GM12892 (cell line): ENCODE measurements at places on chromosomes 1 and 21.

GRCh38 chr1:115296981-115297380 lies 41.1 kb downstream of the NGF start:
- no peak for DNase-seq

GRCh38 chr1:119364640-119365039 lies 3.9 kb upstream of the HAO2 start:
- no peak for DNase-seq

GRCh38 chr21:45032977-45033710 lies 41.2 kb upstream of the ADARB1 start:
- DNase-seq = no peak

DNA sequence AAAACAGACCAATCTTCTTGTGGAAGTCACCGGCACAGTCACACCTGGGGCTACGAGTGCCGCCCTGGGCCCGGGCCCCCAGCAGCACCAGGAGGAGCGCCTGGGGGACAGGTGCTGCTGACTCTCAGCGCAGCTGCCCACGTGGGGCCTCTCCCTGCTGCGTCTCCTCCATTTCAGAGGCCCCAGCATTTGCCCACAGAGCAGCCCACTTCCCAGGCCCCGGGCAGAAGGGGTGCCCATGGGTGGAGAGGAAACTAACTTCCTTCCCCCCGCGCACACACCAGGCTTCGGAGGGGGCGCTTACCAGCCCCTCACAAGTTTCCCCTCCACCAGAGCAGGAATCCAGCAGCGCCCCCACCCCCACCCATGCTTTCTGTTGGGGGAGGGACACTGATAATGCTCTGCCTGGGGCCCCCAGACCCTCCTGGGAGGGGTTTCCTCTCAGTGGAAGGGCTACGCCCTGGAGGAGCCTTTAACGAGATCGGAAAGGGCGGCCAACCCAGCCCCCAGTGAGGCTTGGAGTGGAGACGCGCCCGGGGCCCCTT lies 440 bp downstream of the TNFRSF25 start:
- no peak for DNase-seq

GRCh38 chr1:46303872-46304326 lies 401 bp downstream of the UQCRH start:
- DNase-seq = no peak

DNA sequence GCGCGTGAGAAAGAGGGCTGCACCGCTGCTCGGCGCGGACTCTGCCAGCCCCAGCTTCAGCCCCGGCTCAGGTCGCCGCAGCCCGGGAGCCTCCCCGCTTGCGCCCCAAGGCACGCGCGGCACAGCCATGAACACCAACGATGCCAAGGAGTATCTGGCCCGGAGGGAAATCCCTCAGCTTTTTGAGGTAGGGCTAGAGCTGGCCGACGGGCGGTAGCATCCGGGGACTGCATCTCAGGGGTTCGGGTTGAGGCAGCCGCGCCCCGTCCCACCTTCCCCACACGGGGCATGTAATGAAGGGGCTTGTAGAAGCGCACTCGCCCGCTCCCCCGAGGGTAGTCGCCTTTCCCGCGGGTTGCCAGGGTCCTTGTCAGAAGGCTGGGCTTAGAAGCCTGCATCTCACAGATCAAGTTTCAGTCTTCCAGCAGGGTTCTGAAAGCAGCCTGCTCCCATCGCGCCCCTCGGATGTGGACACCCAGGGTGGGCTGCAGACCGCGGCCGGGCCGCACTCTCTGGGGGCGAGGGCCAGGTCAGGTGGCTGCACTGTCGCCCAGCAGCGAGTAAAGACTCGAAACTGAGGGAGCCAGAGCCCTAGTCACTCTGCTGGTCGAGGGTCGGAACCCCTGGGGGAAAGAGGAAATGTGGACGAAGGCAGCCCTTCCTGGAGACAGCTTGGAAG lies 507 bp downstream of the AK5 start:
- peak; percentile 29 for DNase-seq

GRCh38 chr1:117286145-117286544 lies 75.4 kb upstream of the VTCN1 start:
- DNase-seq = no peak

GRCh38 chr21:17911628-17912027 lies 92.5 kb upstream of the C21orf91 start:
- no peak for DNase-seq

- DNase-seq = no peak
These were observed 17.1 kb downstream of the SPRTN start for GRCh38 chr1:231355171-231355570.

DNA sequence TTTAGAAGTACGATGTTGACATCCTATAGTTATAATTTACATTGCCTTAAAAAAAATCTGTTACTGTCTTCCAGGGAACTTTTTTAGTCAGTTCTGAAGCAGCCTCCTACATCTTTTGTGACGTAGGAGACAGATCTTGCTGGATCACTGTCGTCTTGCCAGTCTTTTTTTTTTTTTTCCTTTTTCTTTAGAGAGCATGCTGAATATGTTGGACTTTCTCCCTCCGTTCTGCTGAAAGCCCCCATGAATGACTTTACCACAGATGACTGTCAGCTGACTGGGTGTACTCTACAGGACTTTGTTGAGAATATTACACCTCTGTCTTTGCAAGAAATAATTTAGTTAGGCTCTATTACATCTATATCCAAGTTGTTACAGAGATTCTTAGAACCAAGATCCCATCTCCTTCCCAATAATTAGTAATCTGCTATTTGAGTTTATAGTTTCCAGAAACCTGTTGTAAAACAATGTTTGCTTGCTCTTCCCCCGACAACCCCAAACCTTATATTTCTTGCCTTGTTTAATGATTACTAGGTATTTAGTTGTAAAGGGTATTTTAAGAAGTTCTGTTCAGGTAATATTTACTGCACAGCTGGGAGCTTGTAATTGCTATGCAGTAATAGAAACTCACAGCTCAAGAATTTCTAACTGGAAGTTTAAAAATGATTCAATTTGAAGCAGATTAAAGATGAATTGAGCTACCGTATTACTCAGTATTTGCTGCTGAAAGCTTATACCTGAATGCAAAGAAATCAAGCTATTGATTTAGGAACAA lies 61.8 kb downstream of the RASAL2 start:
- no peak for DNase-seq

- no peak for DNase-seq
These were observed 282 bp downstream of the RSPH1 start for GRCh38 chr21:42495765-42496119.

- no peak for DNase-seq
These were observed 36.1 kb downstream of the EIF2D start for GRCh38 chr1:206575894-206576737.

DNA sequence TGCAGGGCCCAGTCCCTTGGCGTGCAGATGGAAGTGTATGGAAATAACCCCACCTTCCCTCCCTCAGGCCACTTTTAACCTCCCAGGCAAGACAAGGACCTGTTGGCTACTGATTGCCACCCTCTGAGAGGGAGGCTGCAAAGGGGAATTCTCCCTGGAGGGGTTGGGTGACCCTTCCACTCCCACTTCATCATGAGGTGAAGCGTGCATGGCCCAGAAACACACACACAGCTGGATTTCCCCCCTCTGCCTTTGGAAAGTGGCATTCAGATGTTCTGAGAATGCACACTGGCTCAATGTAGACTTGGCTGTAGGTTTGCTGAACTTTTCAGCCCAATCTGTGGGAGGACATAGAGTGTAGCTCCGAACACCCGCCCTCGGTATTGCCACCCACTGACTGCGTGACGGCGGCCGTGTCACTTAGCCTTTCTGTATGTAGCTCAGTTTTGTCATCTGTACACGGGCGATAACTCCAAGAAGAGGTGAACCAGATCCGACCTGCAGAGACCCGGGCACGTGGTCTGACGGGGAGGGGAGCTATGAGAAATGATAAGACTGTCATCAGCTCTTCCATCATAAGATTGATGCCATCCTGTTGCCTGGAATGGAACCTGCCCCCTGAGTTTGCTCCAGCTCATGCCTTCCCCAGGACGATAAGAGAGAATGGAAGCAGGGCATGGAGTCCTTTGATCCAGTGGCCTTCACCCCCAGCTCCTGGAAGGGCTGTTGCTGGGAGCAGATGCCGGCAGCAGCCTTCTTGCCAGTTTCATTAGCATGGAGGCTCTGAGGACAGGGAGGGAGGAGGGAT lies 19.3 kb downstream of the MIIP start:
- no peak for DNase-seq

DNA sequence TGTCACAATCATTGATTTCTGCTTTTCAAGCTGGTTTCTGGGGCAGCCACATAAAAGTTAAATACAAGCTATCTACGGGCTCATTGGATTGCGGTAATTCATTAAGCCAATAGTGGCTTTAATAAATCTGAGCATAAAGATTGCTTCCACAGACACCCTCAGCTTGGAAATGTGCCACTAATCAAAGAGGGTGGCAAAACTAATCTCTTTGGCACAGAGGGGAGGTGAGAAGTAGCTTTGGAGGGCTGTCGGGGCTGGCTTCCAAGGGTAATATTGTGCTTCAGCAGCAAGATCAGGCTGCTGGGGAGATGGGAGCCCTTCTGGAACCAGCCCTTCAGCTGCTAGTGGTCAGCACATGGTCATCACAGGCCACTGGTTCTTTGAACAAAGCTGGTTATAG lies 21.2 kb upstream of the KAZN start:
- no peak for DNase-seq

- no peak for DNase-seq
These were observed 53.5 kb upstream of the EPHA8 start for GRCh38 chr1:22509815-22510214.
